Inflammatory macrophage treated with lipopolysaccharide for 1 hour (primary cell): ENCODE measurements at places on chromosomes 7 and 10.
A peak's percentile ranks its signal among the peaks of the same experiment; 100 is the strongest.

- no peak for DNase-seq
These were observed 25.5 kb upstream of the FAM221A start for GRCh38 chr7:23654508-23654907.

GRCh38 chr10:48729941-48730457, 45.3 kb downstream of the WDFY4 start:
- DNase-seq: no peak

DNA sequence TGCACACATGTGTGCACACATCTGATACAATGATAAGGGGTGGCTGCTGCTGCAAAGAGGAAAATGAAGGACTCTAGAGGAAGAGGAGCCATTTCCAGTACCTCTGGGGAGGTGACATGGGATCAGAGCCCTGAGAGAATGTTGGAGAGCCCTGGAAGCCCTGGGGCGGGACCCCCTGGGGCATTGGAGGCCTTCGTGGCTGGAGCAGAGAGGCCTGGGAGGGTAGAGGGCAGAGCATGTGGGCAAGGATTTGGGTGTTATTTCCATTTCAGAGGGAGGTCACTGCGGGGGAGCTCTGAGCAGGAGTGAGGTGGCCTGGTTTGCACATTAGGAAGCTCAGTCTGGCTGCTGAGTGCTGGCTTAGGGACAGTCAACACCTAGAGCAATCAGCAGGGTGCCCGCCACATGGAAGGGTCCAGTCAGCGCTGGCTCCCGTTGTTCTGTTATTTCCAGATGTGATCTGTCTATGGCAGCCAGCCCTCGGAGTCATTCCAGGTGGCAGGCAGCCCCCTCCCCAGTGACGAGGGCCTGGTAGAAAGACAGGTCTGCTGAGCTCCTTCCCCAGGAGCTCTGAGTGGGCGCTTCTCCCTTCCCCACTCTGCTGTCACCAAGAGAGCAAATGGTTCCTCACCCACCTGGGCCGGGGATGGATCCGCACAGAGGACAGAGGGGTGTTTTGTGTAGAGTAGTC, 24.1 kb upstream of the BTBD16 start:
- no peak for DNase-seq

- DNase-seq: peak; percentile 94
These were observed at the start of gene TFEC for GRCh38 chr7:116030651-116031276. TFEC (minus strand) TSS chr7:116030763; CDS start chr7:115984441, 46,322 bp downstream.

GRCh38 chr7:113805976-113806375, 112.8 kb downstream of the PPP1R3A start:
- no peak for DNase-seq

DNA sequence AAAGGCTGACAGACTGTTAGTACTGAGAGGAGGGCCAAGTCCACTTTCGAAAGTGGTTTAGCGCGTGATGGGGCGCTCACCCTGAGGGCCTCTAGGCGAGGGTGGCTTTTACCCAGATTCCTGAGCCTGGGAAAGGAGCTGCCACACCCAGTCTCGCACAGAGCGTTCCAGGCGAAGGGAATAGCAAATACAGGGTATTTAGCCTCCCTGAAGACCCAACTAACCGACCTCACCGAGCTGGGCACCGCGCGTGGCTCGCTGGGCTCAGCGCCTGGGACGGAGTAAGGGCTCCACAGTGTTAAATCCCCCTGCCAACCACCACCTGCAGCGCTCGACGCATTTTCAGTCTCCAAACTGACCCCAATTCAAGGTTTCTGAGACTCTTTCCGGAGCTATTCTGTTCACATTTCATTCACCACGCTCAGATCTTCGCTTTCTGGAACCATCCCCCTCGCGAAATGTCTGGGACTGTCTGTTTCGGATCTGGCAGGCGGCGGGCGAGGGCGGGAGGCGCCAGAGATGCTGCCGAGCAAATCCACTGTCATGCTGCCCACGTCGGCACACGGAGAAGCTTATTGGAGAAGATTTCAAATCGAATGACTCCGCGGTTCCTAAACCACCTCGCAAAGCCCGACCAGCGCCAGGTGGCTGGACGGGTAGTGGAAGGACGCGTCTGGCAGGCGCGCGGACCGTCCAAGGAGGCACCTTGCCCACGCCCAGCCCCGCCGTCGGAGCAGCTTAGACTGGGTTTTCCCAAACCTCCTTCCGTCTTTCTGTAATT, 1.4 kb upstream of the OSBPL3 start:
- DNase-seq: peak; percentile 64

- DNase-seq: no peak
These were observed 188.3 kb downstream of the DGKB start for GRCh38 chr7:14714161-14714728.

GRCh38 chr7:27240015-27240731, 2.4 kb upstream of the EVX1 start:
- DNase-seq: no peak

DNA sequence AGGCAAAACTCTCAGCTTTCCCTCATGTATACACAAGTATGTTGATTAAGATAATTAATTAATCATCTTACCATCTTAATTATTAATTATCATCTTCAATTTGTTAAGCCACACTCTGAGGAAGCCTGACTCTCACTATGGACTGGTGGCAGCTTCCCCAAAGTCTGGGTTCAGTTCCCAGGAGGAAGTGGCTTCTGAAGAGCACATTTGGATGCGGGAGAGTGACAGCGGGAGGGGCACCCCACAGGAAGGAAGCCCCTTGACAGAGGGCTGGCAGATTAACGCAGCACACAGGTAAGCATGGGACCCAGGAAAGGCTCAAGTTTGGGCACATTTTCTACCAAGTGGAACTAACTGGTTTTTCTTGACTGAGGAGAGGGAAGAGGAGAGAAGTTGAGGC, 13.4 kb upstream of the SLIT1 start:
- DNase-seq: no peak

DNA sequence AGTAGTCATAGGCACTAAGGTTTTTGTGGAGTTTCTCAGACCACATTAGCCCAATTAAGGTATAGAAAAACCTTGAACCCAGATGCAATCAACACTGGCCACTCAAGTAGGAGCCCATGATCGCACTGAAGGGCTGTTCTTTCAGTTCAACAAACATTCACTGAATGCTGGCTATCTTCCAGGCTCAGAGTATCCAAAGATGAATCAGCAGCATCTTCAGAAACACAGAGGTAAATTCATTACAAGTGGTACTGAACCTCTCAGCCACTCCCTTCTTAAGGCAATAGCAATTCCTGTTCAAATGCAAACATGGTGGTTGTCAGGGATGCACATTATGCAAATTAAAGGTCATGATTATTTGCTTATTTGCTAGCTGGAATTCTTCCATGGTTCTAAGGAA, 17.1 kb downstream of the KCNK18 start:
- DNase-seq: no peak

- DNase-seq: no peak
These were observed 24.6 kb upstream of the IMMP2L start for GRCh38 chr7:111586711-111587409.

DNA sequence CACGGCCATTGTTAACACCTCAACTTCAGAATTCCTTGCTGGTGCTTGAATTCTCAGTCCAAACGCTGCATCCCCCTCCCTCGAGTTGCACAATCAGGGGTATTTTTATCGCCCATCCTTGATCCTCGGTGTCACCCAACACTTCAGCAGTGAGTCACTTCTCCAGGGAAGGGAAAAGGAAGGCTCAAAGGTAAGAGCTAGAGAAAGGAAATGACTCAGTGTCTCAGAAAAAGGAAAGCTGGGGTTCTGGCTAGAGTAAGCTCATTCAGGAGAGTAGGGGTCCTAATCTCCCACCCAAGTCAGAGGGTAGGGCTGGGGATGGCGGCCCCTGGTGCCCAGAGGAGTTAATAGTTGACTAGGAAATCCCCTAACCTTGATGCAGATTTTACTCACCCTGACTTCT, 39.8 kb upstream of the TRIM8 start:
- DNase-seq: peak; percentile 33

DNA sequence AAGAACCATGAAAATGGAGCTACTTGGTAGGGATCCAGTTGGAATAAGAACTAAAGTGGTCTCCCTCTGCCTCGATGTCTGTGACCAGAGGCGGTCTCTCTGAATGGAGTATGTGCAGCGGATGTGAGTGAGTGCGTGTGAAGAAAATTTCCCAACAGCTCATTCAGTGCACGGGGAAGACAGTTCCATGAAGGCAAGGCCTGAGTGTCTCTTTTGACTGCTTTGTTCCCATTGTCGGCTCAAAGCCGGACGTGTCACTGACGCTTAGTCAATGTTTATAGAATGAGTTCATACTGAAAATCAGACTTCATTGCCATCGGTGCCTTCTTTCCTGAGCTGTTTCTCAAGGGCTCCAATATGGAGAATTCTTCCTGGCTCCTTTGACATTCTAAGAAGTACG, 55.3 kb upstream of the GRB10 start:
- DNase-seq: no peak

- DNase-seq: peak; percentile 40
These were observed 52.8 kb downstream of the NRF1 start for GRCh38 chr7:129664029-129665012.

GRCh38 chr7:85164376-85164775, 22.5 kb downstream of the SEMA3D start:
- no peak for DNase-seq

- DNase-seq: no peak
These were observed 6.2 kb downstream of the SNX13 start for GRCh38 chr7:17934094-17934493.

GRCh38 chr7:14305233-14305866, 315.9 kb upstream of the ETV1 start:
- no peak for DNase-seq

- DNase-seq: peak; percentile 86
These were observed 26.3 kb downstream of the ENTPD7 start for GRCh38 chr10:99685597-99685967.

- DNase-seq: peak; percentile 37
These were observed 18.3 kb upstream of the ELMO1 start for GRCh38 chr7:37467002-37467401.

DNA sequence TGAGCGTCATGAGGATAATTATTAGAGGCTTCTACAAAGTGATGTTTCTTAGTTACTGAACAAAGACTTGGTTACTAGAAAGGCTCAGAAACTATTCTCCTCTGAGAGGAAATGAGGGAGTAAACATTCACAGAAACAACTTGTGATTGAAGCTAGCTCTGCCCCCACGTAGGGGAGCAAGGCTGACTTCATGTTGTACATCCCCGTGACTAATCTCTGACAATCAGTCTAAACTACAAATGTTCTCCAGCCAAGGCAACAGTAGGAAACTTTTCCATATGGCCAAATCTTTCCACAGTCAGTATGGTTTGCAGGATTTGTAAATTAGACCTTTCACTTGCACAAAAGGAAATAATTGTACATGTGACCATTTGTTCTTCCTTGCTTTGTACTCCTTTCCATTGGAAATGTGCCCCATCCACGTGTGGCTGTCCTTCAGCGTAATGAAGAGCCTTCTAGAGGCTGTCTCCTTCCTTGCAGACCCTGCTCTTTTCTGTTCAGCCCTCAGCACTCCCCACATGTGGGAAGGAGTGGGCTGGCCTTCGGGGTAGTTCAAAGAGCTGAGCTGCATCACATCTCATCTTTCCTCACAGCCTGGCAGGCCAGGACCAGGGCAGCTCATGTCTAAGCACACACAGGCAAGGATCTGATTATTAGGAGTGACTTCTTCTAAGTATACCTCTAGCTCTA, 93.5 kb downstream of the PCGF5 start:
- no peak for DNase-seq

DNA sequence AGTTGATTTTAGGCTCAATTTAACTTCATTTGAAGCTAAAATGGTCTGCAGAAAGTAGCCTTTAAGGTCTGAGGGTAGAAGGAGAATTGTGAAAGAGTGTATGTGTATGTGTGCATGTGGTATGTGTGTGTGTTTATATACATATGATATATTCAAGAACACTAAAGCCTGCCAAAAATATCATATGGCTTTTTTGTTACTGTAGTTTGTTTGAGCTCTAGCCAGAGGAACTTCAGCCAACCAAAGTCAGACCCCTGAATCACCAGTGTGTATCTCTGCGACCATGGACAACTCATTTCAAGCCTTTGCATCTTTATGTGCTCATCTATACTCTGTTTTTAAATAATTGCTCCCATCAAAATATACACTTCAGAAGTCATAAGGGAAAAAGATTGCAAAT, 58.4 kb upstream of the HDAC9 start:
- DNase-seq: no peak

GRCh38 chr10:73959484-73960243, 38.3 kb upstream of the VCL start:
- DNase-seq: peak; percentile 64

GRCh38 chr10:10816447-10816846, 201.2 kb upstream of the CELF2 start:
- DNase-seq: no peak

GRCh38 chr7:63031838-63032436, 966.7 kb upstream of the ZNF722 start:
- DNase-seq: no peak

DNA sequence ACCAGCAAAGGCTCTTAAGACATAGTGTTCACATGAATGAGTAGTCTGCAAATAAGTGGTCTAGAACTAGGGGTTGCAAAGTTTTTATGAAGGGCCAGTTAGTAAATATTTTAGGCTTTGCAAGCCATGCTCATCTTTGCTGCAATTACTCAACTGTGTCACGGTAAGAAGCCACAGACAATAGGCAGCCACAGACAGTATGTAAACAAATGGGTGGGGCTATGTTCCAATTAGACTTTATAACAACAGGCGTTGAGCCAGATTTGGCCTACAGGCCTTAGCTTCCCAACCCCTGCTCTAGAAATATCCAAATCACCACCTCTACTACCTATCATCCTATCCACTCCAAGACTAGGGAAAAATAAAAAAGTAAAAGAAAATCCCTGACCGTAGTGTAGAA, 9.2 kb downstream of the IKZF5 start:
- DNase-seq: no peak

GRCh38 chr10:123782549-123782948, 109.1 kb downstream of the CPXM2 start:
- DNase-seq: no peak

DNA sequence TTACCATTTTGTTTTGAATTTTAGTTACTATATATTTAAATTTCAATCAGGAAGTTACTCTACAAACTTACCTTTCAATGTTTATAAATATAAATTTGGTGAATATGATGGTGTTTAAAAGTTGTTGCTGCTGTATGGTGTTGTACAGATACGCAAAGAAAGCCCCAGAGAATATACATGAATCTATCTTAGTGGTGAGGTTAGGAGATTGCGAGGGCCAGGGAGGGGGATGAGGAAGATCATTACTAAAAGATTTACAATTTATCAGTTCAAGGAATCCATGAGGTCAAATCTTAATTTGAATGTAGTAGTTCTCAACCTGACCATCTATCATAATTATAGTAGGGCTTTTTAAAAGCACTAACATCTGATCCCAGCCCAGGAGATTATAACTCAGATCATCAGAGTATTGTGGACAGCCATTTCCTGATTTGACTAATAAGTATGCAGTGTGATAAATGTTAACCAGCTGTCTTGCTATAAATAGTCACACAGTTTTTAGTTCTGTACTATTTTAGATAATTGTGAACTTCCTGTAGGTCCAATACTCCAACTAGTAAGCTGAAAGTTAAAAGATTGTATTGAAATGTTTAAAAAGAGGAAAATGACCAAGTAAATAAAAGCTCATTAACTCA, 23.6 kb downstream of the FAM3C start:
- DNase-seq: no peak

GRCh38 chr7:30505174-30505697, 607 bp upstream of the GGCT start:
- no peak for DNase-seq
